Stimulated activated CD4-positive, alpha-beta T cell treated with anti-CD3 and anti-CD28 coated beads, Interleukin-1b, Interleukin-23, amount 100 ng/mL, for 1 hour (primary cell): ENCODE measurements at places on chromosomes 11 and 22.

GRCh38 chr22:35308480-35309021, 8.9 kb downstream of the TOM1 start:
- no peak for DNase-seq

DNA sequence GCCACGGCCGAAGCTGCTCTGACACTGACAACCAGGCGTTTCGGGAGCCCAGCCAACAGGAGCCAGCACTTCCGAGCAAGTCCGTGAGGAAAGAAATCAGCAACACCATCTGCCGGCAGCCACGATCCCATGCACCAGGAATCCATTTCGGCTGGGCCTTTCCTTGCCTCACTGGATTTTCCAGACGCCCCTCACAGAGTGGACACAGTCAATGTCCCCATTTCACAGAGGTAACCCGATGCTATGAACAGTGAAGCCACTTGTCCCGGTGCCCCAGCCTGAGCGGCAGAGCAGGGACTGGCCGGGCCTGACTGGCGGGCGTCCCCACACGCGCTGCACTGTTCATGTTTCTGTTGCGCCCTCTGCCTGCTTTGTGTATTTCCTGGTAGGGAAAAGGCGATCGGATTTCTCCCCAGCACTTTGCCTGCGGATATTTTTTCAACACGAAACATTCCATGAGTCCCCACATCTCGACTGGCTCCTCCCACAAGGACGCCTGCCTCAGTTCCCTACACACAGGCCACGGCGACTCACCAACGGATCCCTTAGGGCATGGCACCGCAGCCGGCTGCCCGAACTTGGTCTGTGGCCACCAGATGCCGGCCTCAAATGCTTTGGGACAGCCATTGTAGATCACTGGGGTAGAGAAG, 55.3 kb downstream of the TRMU start:
- no peak for DNase-seq

DNA sequence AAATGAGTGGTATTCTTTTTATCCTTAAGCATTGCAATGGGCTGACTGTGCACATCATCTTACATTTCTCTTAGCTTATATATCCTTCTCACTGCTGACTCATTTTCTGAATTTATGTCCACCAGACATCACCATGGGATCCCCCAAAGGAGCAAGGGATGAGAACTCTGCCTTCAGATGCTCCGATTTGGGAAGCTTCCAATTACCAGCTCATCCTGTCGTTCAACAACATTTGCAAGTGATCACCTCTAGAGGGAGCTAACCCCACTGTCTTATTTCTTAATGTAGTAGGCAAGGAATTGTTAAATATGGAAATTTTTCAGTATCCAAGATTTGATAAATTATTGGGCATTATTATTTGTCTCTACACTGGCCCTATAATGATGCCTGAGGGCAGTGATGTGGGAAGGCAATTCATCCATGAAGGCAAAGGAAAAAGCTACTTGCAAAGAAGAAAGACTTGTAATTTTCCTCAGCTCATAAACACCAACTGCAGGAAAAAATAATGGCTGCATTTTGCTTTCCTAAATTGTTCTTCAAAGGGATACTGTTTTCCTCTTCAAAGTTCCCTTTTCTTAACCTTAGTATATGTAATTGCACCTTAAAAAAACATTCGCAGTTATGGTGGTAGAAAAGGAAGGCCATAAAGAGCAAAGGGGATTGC, 102.4 kb upstream of the FSHB start:
- no peak for DNase-seq

DNA sequence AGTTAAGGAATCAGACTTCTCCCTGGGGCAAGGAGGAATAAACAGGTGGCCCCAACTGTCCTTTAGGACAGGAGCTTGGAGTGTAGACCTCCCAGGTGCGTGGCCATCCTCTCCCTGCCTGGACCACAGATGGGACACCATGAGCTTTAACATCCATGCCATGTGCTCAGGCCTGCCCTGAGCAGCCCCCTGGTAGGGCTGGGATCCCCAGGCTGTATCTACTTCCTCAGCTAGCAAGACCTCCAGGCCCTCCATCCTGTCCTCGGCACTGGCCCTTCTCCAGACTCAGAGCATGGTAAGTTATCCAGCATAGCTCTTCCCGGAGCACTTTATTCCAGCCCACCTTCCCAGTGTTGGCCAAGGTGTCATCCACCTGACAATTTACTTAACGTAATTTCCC, 5.7 kb downstream of the CD6 start:
- DNase-seq = no peak

DNA sequence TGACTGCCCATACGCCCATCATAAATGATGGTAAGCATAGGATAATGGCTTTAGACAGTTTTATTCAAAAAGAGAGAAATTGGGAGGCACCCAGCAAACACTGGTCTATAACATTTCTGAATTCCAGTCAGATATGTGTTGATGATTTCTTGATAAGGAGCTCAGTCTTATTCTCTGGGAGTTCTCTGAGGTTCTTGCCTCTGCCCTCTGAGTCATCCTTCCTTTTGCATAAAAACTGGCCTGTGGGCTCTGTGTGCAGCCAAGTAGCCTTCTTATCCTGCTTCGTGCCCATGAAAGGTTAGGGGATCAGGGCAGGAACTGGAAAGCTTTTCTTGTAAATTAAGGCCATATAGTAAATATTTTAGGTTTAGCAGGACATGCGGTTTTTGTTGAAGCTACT, 48.9 kb downstream of the FAR1 start:
- DNase-seq = no peak

- DNase-seq = no peak
These were observed 156.5 kb downstream of the FCHSD2 start for GRCh38 chr11:72985645-72986044.

GRCh38 chr11:110249766-110250165, 46.6 kb downstream of the RDX start:
- DNase-seq = no peak

DNA sequence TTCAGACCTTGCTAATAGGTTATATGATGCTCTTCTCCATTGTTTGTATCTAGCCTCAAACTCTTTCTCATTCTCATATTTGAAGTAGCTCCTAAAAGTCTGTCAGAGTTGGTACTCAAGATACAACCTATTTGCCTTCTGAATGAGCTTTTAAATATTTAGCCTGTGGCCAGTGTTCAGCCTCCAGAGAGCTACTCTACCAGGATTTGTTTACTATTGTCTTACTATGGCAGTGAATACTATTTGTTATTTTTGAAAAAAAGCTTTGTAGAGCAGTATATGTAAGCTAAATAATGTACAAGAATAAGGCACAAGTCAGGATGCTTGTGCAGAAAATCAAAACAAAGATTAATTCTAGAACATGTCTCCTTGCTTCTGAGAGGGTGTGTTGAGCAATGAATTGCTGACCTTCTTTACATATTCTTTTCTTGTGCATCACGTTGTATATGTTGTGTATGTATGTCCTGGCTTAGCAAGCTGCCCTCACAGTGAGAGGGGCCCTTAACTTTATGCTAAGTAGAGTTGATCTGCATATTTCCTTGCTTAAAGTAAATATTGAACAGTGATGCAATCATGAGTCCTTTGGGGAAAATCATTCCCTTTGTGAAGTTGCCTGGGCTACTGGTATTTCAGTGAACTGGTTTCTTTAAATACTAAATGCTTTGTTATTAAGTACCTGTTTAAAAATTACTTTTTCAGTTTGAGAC, 438.0 kb downstream of the LUZP2 start:
- no peak for DNase-seq

- DNase-seq = no peak
These were observed 28.2 kb downstream of the MS4A10 start for GRCh38 chr11:60813324-60813723.

GRCh38 chr11:83557653-83558052, 271.5 kb upstream of the CCDC90B start:
- no peak for DNase-seq

DNA sequence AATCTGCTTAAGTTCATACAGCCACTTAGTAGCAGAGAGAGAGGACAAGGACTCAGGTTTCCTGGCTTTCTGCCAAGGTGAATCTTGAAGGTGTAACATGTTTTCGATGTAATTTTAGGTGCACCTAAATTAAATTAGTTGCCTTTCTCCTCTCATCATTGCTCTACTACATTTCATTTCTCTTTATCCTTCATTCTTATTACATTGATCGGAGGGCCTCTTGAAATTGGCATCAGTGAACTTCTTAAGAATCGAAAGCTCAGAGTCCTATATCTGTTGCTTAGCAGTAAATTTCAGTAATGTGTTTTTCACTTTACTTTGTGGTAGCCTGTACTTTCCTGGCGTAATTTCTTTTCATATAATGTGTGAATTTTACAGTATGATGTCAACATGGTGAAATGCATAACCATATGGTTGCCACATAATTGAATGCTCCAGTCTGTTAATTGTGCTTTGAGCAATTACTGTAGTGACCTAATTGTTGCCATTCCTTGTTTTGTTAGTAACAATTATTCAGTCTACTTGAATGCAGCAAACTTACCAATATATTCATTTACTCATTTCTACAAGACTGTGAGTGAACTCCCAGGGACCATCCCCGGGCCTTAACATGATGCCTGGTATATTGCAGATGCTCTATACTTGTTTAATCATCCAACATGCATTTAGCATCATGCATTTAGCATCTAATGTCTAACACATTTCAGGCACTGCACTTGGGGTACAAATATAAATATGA, 138.1 kb downstream of the MAML2 start:
- no peak for DNase-seq
